ENCODE measurements at places on chromosomes 11 and 22.

DNA sequence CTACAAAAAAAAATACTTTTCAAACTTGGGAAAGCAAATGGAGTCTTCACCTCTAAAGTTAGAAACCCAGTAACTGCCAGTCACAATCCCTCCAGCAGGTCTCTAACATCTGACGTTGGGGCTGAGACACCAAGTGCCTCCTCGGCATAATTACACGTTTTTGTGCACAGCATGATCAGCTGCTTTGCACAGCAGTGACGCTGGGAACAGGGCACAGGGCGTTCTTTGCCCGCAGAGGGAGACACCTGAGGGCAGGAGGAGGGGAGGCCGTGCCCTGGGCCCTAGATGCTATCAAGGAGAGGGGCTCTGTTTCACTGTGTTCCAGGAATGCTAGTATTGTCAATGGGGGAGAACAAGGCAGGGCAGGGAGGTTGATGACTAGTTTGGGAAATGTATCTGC lies 120.1 kb downstream of the PARVA start:
- no peak for DNase-seq

GRCh38 chr22:45073064-45073463 lies 63.3 kb upstream of the PHF21B start:
- no peak for DNase-seq

DNA sequence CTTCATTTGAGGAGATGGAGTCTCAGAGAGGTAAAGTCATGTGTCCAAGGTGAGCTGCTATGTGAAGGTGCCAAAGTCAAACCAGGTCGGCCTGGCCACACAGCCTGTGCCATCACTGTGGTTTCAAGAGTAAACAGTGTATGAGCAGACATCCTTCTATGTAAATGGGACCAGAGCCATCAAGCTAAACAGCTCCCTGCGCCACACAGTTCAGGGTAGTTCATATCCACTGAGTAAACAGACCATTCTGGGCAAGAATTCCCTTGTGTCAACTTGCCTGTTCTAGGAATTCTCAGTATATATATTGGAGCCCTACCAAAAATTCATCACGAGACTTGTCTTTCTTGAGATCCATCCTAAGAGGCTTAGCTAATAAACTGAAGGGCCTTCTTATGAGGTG lies 77.5 kb downstream of the AMOTL1 start:
- no peak for DNase-seq

DNA sequence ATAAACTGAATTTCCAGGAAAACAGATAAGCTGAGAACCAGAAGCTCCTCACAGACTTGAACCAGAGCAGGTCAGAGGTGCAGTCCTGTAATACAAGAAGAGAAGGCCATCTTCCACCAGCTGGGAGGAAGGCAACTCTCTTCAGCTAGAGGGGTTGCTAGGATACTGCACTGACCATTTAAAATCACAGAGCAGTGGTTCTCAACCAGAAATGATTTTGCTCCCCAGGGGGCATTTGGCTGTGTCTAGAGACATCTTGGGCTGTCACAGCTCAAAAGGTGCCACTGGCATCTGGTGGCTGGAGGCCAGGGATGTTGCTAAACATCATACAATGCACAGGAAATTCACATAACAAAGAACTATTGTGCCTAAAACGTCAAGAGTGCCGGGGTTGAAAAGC lies 17.2 kb downstream of the OPCML start:
- DNase-seq = no peak

DNA sequence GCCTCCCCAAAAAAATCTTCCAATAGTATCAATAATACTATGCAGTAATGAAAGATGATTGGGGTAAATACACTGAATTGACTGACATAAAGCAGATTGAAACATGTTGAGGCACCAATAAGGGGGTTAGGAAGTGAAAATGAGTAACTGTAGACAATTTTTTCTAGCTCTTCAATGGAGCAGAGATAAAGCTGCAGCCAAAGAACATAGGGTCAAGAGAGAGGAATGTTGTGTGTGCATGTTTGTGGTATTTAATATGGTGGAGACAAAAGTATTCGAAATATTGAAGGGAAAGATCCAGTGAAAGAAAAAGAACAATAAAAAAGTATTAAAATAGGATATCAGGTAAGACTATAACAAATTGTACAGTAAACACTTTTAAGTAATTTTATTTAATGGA lies 450.0 kb upstream of the CCDC179 start:
- no peak for DNase-seq

- DNase-seq = no peak
These were observed 7.0 kb upstream of the P2RY2 start for GRCh38 chr11:73210916-73211667.

DNA sequence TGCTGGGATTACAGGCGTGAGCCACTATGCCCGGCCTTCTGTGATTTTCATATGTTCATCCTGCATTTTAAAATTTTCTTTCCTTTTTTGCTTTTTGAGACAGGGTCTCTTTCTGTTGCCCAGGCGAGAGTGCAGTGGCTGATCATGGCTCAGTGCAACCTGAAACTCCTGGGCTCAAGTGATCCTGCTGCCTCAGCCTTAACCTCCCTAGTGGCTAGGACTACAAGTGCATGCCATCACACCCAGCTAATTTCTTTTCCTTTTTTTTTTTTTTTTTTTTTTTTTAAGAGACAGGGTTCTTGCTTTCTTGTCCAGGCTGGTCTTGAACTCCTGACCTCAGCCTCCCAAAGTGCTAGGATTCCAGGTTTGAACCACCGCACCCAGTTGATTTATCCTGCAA lies 54.1 kb upstream of the WT1 start:
- DNase-seq = no peak

DNA sequence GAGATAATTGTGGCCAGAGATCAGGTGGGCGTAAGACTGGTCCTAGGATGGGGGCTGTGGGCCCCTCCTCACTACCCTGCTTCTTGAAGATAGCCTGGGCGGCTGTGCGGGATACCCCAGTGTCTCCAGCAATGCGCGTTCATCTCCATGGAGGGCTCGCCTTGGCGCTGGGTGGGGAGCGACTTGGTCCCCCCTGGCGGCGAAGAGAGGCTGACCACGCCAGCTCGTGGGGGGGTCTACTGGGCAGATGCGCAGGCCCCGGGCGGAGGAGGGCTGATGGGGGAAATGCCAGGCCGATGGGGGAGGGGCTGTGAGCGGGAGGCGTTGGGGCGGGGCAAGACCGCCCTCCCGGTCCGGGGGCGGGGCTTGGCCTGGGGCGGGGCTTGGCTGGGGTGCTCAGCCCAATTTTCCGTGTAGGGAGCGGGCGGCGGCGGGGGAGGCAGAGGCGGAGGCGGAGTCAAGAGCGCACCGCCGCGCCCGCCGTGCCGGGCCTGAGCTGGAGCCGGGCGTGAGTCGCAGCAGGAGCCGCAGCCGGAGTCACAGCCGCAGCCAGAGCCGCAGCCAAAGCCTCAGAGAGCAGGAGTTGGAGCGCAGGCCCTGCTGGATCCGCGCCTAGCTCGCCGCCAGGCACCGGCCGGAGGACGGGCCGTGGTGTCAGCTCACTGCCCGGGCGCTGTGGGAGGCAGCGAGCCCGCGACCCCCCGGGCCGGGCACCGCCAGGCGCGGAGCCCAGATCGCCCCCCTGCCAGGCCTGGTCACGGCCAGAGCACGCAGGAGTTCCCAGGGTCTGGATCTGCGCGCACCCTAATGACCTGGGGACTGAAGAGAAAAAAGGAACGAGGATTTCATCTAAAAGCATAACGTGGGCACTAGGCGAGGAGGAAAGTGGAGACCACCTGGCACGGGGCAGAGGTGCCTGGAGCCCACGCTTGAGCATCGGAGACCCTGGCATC lies at the start of gene SLC35E4:
TSS of gene SLC35E4 (plus strand) at position 509 of the 953 bp plus-strand sequence. CDS start 670 bp downstream, outside the sequence.
- DNase-seq = peak; percentile 86

DNA sequence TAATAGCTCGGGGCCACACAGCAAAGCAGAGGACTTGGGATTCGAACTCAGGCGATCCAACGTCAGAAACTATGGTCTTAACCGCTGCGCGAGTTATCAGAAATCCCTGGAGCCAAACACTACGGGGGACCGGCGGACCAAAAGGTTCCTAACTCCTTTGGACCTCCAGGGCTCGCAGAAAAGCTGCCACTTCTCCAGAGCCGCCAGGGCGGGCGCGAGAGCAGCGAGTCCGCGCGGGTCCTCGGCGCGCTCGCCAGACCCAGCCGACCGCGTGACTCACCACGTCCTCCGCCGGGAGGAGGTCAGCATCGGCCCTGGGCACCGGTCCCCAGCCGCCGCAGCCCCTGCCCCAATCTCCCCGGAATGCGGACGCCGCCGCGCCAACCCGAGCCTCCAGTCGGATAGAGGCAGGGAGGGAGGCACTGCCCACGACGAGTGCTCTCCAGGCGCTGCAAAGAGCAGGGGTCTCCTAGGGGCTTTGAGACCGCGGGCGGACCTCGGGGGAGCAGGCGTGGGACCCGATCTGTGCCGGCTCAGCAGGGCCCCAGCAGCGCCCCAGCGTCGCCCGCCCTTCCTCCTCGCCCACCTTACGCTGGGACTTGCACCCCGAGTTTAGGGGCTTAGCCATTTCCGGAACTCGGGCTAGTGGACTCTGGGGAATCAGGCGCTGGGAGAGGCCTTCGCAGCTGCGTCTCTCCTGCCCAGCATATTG lies 6.2 kb upstream of the ALX4 start:
- no peak for DNase-seq

Data from pons (tissue), 1 donor.